ENCODE measurements at places on chromosomes 5 and 9.

- no peak for DNase-seq
Observed at GRCh38 chr5:11617080-11617479, 287.2 kb downstream of the CTNND2 start.

DNA sequence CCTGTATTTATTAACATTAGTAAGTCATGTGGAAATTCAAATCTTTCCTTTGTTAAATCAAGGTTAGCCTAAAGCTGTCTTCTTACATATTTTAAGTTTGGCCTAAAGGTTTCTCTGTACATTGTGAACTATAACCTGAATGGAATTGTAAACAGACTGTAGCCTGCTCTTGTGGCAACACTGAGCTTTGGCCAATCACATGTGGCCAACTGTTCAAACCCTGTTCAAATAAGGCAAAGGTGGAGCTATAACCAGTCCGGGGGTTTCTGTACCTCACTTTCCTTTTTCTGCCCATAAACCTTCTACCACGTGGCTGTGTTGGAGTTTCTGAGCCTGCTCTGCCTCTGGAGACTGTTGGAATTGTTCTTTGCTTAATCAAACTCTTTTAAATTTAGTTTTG lies 3.3 kb upstream of the HAPLN1 start:
- no peak for DNase-seq

GRCh38 chr9:82597241-82598203 lies 465.4 kb downstream of the RASEF start:
- DNase-seq = no peak

DNA sequence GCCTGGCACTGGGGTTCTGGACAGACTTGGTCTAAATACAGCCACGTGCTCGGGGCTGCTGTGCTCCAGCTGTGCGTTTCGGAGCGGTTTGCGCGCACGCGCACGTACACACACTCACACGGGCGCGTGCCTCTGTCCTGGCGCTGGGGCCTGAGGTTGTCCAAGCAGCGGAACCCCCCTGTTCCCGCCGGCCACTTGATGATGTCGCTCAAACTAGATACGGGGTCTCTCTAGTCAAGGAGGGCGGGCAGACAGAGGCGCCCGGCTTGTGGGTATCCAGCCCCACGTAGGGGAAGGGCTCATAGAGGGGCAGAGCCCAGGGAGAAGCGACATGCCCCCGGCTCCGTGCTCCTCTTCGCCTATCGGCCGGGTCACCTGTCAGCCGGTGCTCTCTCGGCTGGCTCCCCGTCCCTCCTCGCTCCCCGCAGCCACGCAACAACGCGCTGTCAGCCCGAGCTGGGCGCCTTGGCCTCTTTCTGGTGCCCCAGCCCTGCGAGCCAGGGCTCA lies 8.9 kb downstream of the NR2F1-AS1 start:
- DNase-seq = no peak

GRCh38 chr5:3181671-3182070 lies 414.0 kb upstream of the IRX1 start:
- no peak for DNase-seq

GRCh38 chr9:12737871-12738270 lies 36.9 kb upstream of the LURAP1L start:
- DNase-seq = no peak

- DNase-seq = no peak
Observed at GRCh38 chr5:113574417-113574816, 60.9 kb downstream of the YTHDC2 start.

DNA sequence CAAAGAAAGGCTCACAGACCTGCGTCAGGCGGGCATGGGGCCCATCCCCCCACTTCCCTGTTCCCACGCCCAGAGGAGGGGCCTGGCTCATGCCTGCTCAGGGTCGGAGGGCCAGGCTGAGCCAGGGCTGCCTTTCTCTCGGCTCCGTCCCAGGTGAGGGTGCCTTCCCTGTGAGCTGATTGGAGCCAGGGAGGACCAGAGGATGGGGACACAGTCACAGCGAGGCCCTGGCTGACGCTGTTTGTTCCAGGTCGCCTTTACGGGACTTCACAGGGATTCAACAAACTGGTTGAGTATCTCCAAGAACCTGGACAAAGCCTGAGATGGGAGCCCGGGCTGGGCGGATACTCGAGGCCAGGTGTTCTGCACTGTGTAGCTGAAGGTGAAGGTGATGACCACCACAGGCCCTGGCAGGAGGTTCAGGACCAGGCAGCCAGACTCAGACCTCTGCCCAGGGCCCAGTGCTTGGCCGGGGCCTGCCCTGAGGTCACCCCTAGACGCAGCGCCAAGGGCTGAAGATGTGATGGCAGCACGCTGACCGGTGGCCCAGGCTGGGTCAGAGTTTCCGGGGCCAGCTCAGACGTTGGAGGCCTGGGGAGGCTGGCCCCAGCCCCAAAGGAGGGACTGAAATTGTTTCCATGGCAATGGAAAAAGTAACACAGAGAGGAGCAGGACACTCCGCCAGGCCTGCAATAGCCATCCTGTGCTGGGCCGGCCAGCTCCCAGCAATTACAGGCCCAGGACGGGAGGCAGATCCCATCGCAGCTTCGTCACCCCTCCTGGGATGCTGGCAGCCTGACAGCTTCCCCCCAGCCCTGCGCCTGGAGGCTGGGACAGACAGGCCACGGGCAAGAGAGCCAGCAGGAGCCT lies 65.3 kb upstream of the ADAMTS2 start:
- DNase-seq = no peak

GRCh38 chr9:90579181-90579580 lies 63.4 kb downstream of the DIRAS2 start:
- no peak for DNase-seq

GRCh38 chr9:107636571-107637381 lies 147.2 kb upstream of the KLF4 start:
- DNase-seq = no peak

- no peak for DNase-seq
Observed at GRCh38 chr9:98373609-98374008, 118.2 kb upstream of the TBC1D2 start.

- no peak for DNase-seq
Observed at GRCh38 chr5:43833961-43834360, 231.0 kb downstream of the NNT start.

- no peak for DNase-seq
Observed at GRCh38 chr9:120261419-120261818, 318.5 kb downstream of the CDK5RAP2 start.

DNA sequence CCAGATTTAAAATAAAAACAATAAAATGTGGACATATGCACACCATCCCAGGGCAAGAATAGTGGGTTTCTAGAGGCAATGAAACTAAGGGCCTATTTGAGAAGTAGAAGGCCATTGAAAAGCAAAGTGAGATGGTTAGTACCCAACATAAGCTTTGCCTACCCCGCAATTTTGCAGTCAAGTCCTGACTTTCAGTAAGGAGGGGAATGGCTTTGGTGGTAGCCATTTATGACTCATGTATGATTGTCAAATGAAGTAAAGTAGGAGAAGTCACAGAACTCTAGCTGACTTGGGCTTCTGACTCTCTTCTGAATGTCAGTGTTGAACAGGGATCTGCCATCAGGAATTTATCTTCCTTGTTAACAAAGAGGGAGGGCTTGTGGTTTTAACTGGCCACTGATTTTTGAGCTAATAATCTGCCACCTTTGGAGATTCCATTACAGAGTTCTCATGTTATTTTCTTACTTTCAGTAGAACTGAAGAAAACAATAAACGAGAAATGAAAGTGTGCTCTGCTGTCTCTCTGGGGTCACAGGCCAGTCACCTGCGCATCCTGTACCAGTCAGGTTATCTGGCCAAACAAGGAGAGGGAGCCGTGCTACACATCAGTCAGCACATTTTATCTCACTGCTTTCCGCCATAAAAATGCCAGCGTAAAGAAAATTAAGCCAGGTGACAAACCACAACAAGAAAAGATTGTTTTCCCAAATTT lies 14.3 kb upstream of the SNCAIP start:
- no peak for DNase-seq

DNA sequence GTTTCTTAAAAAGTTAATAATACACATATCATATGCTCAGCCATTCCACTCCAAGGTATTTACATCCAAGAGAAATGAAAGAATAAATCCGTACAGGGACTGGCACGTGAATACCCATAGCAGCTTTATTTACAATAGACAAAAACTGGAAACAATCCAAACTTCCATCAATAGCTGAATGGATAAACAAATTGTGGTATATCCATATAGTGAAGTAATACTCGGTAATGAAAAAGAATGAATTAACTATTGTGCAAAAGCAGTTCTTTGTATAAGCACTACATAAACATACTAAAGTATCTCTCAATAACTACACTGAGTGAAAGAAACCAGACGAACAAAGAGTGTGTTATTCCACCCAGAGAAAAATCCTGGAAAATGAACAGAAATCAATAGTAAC lies 17.6 kb downstream of the COL23A1 start:
- no peak for DNase-seq
